ENCODE measurements at places on chromosomes 13 and 19.

DNA sequence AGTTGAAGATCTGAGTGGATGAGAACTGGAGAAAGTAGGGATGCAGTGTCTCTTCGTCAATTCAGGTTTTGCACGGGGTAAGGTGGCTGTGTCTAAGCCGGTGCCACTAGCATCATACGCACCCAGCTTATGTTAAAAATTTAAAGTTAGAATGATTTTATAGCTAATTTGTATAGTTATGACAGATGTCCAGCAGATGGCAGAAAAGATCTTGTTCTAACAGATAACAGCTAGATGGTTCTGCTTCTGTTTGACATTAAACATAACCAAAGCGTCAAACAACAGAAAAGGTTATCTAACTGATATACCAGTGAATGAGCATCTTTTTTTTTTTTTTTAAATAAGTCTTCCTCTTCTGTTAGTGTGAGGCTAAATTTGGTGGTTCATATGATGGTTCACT, 18.8 kb upstream of the EDDM13 start:
- no peak for DNase-seq

DNA sequence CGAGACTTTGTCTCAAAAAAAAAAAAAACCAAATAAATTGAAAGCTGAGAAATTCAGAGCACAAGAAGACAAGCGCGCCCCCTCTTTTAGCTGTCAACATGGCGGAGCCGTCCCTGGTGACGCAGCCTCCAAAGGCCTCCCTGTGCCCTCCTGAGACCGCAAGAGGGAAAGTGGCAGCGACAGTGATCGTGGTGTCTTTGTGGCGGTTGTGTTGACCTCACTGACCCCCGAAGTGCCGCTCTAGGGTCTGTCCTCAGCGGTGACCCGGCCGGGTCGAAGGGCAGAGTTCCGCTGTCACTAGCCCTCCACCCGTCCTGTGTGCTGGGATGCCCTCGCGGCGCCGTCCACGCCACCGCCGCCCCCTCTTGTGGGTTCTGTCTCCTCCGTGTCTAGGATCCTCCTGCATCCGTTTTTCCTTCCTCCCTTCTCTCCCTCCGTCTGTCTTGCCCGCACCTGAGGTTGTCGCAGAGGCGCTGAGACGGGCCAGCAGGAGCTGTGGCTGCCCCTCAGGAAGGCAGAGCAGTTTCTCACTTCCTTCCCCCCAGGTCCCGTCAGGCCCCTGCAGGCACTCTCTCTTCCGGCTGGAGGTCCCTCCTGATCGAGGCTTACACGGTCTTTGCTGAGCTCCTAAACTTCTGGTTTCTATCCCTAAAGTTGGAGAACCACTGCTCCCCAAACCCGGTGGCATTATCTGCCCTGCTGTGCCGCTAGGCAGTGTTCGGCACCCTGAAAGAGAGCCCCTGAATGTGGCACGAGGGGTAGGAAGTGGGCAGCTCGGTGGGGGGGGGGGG, 7.2 kb downstream of the UHRF1 start:
- no peak for DNase-seq

DNA sequence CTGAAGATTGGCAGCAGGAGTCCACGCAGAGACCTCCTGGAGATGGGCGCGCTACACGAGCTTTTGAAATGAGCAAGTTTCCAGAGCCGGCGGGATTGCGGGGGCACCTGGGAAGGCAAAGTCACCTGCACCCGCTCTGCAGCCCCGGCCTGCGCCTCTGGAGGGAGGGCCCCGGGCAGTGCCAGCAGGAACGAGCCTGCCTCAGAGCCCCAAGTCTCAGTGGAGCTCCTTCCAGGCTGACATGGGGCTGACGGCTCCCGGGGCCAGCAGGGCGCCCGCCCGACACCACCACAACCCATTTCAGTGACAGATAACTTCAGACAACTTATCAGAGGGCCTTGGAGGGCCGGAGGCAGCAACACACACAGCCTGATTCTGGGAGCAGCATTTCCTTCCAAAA, 45.0 kb downstream of the RASA3 start:
- no peak for DNase-seq

DNA sequence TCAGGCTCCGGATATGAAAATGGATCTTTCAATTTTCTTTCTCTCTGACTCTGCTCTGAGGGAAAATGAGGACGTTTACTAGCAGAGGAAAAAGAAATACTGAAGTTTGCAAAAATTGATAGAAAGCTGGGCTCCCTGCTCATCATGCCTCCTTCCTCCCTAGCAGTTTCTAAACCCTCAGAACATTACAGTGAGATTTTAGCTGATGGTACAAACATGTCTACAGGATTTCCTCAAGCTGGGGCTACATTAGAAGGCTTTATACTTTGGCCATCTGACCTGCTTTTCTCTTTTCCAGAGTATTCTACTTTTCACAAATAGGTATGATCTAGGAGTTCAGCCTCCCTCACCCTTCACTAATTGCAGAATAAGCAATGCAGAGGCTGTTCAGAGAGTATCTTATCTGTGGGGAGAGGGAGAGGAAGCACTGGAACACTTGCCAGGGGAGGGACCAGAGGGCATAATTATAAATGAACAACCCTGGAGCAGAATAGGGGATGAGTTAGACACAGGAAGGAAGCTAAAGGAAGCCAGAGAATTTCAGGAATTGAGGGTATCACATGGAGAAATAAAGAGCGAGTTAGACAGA, 30.0 kb downstream of the CEACAM1 start:
- no peak for DNase-seq

GRCh38 chr19:29145756-29146155, 67.2 kb downstream of the UQCRFS1 start:
- DNase-seq, result no peak

DNA sequence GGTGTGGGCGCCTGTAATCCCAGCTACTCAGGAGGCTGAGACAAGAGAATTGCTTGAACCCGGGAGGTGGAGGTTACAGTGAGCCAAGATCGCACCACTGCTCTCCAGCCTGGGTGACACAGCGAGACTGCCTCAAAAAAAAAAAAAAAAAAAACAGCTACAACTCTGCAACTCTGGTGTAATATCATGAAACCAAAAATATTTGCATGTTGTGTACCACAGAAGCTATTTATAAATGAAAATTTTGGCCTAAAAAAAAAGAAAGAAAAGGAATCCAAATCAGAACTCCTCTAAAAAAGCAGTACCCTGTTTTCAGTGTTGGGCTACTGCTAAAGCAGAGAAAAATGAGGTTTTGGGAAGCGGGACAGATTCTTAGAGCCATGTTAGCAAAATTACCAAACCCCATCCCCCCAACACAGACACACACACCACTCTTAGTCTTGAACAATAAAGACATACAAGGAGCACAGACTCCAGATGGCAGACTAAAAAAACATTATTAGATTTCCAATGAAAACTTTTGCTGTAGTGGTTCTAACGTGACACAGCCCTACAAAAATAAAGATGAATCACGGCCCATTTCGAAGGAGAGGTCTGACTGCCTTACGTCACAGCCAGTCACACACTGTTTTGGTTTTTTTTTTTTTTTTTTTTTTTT, 51.5 kb downstream of the INSR start:
- no peak for DNase-seq

GRCh38 chr13:45361596-45362206, 20.7 kb upstream of the TPT1 start:
- DNase-seq, result no peak

- no peak for DNase-seq
Observed at GRCh38 chr13:97339988-97340749, 93.8 kb upstream of the RAP2A start.

DNA sequence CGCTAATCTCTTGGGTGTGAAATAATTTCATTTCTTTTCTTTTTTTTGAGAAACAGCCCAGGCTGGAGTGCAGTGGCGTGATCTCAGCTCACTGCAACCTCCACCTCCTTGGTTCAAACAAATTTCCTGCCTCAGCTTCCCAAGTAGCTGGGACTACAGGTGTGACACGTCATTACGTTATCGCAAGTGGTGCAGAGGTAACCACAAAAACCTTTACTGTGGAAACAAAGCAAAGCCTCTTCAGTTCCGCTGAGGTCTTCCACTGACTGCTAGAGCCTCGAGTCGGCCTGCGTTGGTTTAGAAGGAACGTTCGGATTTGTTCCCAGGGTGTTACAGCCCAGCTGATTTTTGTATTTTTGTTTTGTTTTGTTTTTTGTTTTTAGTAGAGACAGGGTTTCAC, 2.0 kb upstream of the ZNF784 start:
- DNase-seq, result no peak

GRCh38 chr13:84994582-84994981, 804.6 kb downstream of the SLITRK6 start:
- DNase-seq, result peak; percentile 20

GRCh38 chr19:30165228-30165813, 206.9 kb upstream of the ZNF536 start:
- no peak for DNase-seq

DNA sequence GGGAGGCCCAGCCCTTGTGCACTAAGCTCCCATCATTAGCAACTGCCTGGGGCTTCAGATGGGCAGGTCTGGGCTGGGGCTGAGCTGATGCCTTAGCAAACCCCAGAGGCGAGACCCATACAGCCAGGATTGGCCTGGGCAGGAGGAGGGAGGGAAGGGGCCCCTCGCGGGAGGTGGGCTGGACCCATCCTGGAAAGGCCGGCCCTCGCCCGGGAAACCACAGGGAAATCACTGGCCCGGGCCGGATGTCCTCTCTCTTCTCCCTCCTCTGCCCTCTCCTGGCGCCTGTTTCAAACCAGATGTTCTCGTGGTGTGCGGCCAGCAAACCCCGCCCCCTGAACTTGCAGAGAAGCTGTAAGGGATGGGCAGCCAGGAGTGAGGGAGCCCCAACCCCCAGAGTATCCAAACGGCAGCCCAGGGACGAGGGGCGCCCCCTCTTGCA, 43.1 kb downstream of the TMEM255B start:
- peak; percentile 42 for DNase-seq

DNA sequence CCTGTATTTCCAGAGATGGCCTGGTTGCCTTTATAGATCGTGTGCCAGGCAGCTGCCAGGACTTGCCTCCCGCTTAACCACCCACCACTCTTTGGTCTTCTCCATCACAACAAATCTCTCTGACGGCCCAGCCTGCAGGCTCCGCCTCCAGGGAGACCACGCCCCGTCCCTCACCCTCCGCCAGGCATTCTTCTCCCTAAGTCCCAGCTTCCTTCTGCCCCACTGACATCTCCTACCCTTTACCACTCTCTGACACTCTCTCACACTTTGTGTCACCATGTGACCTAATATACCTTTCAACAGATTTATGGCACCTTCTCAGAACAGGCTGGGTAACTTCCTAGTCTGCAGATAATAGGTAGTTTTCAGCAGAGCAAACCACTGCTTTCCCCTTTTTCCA, 95.1 kb downstream of the CAB39L start:
- no peak for DNase-seq

DNA sequence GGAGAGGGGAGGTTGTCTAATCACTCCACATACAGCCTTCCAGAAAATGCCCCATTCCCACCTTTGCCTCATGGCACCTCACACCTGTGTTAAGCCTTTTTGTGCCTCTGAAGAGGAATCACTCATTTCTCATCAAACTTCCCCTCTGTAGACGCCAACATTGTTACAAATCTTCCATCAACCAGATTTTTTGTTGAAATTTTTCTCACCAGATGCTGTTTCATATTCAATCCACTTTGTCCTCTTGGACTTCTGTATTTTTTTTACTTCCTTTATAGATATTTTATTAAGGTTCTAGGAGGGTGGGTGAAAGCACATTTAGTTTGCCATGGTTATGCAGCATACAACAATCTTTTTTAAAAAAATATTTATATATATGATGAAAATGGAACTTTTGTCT, 74.0 kb downstream of the RUBCNL start:
- no peak for DNase-seq

DNA sequence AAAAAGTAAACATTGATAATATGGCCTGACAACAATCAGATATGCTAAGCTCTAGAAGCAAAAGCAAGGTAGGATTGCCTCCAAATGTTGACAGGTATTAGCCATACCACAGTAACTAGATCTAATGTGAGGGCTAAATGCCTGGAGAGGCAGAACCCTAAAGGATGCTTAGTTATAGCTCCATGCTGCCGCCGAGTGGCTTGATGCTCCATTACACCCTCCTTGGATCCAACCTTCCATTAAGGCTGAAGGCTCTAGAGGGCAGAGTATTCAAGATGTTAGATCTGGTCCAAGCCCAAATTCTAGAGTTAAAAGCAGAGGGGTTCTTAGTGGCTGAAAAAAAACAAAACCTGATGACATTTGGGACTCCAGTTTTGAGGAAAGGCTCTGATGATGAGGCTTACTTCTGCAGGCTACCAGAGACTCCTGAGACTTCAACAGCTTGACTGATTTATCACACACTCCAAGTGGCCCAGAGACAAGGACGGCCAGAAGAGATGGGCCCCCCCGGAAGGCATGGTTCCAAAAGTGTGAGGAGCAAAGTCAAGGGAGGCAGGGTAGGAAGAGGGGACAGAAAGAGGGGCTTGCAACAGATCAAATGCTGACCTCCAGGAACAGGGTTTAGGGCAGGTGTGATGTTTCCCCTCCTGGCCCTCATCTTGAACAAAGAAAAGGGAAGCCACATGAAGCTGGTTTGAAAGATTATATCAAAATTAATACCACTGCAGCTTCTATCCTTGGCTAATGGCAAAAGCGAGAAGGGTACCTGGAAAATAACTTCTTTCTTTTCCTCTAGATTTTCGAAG, 21.9 kb upstream of the CPB2 start:
- peak; percentile 83 for DNase-seq

- peak; percentile 84 for DNase-seq
Observed at GRCh38 chr19:290372-291005, 714 bp downstream of the PLPP2 start.

GRCh38 chr19:37905946-37906868, at the start of gene WDR87:
TSS of gene WDR87 (minus strand) at chr19:37906594. CDS start at chr19:37898239, 8,355 bp downstream.
- DNase-seq, result peak; percentile 12

- no peak for DNase-seq
Observed at GRCh38 chr19:38655148-38655824, 7.8 kb downstream of the ACTN4 start.

GRCh38 chr13:100454876-100455275, 133.7 kb downstream of the GGACT start:
- no peak for DNase-seq

DNA sequence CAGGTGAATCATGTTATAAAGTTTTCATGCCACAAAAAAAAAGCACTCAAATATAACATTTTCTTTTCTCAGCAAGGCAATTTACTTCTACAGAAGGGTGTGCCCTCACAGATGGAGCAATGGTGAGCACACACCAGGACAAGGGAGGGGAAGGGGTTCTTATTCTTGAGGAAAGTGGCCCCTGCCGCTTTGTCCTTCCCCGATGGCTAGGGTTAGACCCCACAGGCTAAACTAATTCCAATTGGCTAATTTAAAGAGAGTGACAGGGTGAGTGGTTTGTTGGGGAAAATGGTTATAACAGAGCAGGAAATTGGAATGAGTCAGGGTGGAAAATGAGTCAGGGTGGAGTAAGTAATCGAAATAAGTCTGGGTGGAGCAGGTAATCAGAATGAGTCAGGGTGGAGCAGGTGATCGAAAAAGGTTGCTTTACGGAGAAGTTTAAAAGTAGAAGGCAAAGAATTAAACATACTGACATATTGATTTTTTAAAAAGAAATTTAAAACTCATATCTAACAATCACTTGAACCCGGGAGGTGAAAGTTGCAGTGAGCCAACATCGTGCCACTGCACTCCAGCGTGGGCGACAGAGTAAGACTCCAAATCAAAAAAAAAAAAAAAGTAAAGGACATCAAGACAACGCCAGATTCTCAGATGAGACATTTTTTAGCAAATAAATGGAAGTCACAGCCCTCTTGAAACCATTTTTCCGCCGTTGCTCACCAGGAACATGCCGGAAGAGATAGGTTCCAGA, 813 bp downstream of the ZNF562 start:
- DNase-seq, result no peak

Data from mucosa of gallbladder (tissue), 1 donor.